Uterus (tissue), 4 donors: ENCODE measurements at places on chromosomes 4 and X. TPM values are rescaled to one million over a fixed set of nuclear protein-coding genes. Genes with fewer than 3 reads are reported as not detected.
A peak's percentile ranks its signal among the peaks of the same experiment; 100 is the strongest.

KLHL13 gene
- 19.7 TPM for total RNA-seq

SLC34A2 gene
- total RNA-seq, result not detected

TMEM144 gene
- total RNA-seq, result 9.7 TPM

NLGN3 gene
- total RNA-seq, result not detected

HERC5 gene
- 7.4 TPM for total RNA-seq

PNMA6A gene
- not detected for total RNA-seq

KLB gene
- not detected for total RNA-seq

SMAD1 gene
- total RNA-seq, result 59.7 TPM

CXCL5 gene
- not detected for total RNA-seq

TEC gene
- total RNA-seq, result 6.8 TPM

PABPC5 gene
- 1.5 TPM for total RNA-seq

LRP2BP gene
- 1.2 TPM for total RNA-seq

- DNase-seq, result no peak
- H3K27ac ChIP-seq, result no peak overlapping the region
- H3K27me3 ChIP-seq, result no peaks in the 10 kb centered on the region
Measured at GRCh38 chr4:106369456-106370060, 980 bp upstream of the GIMD1 start.

DNA sequence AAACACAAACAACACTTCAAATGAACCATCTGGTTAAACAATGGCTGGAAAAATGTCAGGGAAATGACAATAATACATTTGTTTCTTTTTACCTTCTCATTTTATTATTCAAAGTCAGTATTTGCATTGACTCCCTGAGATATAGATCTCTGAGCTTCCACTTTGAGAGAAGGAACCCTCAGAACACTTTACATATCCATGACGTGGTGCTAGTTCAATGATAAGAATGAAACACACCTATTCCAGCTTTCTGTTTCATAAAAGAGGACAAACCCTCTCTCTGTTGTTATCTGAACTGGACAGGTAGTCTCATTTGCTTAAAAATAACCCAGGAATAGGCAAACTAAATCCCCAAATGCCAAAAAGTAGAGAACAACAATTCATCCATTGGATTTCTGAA, 65.3 kb upstream of the CCSER1 start:
- no peaks in the 10 kb centered on the region for H3K27me3 ChIP-seq
- no peak overlapping the region for H3K4me3 ChIP-seq
- no peak overlapping the region for H3K27ac ChIP-seq
- no peak for DNase-seq
- H3K36me3 ChIP-seq, result no peaks in the 10 kb centered on the region

- H3K27ac ChIP-seq, result no peak overlapping the region
- H3K4me3 ChIP-seq, result no peak overlapping the region
- H3K27me3 ChIP-seq, result no peaks in the 10 kb centered on the region
- no peaks in the 10 kb centered on the region for H3K36me3 ChIP-seq
- no peak for DNase-seq
- no peaks in the 10 kb centered on the region for H3K4me1 ChIP-seq
Measured at GRCh38 chr4:31984872-31985271, 1264.7 kb downstream of the PCDH7 start.

DNA sequence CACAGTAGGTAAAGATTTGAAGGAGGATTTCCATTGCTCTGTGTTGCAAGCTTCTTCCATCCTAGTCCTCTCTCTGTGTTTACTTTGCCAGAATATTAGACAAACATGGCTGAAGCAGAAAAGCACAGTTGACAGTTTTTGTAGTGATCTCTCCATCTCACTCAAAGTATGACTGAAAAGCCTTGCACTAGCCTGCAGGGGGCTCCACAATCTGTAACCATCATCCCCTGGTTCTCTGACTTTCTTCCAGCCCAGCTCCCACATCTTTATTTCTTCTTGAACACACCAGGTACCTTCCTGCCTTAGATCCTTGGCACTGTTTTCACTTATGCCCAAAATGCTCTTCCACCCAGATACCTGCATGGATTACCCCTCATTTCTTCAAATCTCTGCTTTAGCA, 34.1 kb upstream of the HHIP start:
- H3K4me1 ChIP-seq, result no peaks in the 10 kb centered on the region
- H3K4me3 ChIP-seq, result no peak overlapping the region
- H3K36me3 ChIP-seq, result no peaks in the 10 kb centered on the region
- no peak for DNase-seq
- no peak overlapping the region for H3K27ac ChIP-seq

DNA sequence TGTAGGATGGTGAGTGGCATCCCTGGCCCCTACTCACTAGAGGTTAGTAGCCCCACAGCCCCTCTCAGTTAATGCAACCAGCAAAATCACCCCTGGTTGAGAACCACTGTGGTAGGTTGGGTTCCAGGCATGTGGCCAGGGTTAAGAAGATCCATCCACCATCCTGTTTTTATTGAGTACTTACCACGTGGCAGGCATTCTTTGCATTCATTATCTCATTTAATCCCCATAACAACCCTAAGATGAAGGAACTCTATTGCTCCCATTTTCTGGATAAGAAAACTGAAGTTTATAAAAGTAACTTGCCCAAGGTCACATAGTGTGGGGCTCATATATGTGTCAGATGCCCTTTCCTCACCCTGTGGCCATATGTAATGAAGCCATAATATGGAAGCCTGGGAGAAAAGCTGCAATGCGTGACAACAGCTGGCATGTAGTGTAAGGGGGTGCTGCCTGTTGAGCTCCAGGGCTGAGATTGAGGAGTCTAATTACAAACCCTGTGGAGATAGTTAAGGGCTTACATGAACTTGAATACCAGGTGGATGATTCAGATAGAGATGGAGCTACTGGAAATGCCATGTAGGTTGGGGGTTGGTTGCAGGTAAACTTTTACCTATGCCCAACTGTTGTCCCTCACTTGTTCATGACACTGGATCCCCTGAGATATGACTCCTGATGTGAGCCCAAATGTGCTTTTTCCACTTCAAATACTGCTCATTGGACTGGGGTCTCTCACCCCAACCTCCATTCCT, 100.2 kb upstream of the PGRMC2 start:
- H3K4me1 ChIP-seq, result peaks cover 14% of the 10 kb centered on the region
- no peak overlapping the region for H3K4me3 ChIP-seq
- H3K27ac ChIP-seq, result peak overlapping the region; percentile 80
- H3K36me3 ChIP-seq, result no peaks in the 10 kb centered on the region
- no peak for DNase-seq

GRCh38 chr4:99221980-99222379, 2.9 kb upstream of the ADH6 start:
- no peak for DNase-seq
- no peak overlapping the region for H3K27ac ChIP-seq
- H3K4me3 ChIP-seq, result no peak overlapping the region
- no peaks in the 10 kb centered on the region for H3K4me1 ChIP-seq

GRCh38 chr4:187436251-187436650, 559.3 kb upstream of the ZFP42 start:
- H3K4me1 ChIP-seq, result no peaks in the 10 kb centered on the region
- no peak overlapping the region for H3K4me3 ChIP-seq
- no peak overlapping the region for H3K27ac ChIP-seq

GRCh38 chr4:99209671-99210070, 9.4 kb downstream of the ADH6 start:
- no peaks in the 10 kb centered on the region for H3K4me1 ChIP-seq
- peak overlapping the region; percentile 55 for H3K27ac ChIP-seq
- no peak for DNase-seq
- no peaks in the 10 kb centered on the region for H3K27me3 ChIP-seq
- H3K4me3 ChIP-seq, result no peak overlapping the region
- no peaks in the 10 kb centered on the region for H3K36me3 ChIP-seq

- no peaks in the 10 kb centered on the region for H3K27me3 ChIP-seq
- no peak for DNase-seq
- no peak overlapping the region for H3K27ac ChIP-seq
- H3K36me3 ChIP-seq, result no peaks in the 10 kb centered on the region
- H3K4me1 ChIP-seq, result no peaks in the 10 kb centered on the region
Measured at GRCh38 chr4:89109841-89110540, 1.3 kb upstream of the TIGD2 start.

DNA sequence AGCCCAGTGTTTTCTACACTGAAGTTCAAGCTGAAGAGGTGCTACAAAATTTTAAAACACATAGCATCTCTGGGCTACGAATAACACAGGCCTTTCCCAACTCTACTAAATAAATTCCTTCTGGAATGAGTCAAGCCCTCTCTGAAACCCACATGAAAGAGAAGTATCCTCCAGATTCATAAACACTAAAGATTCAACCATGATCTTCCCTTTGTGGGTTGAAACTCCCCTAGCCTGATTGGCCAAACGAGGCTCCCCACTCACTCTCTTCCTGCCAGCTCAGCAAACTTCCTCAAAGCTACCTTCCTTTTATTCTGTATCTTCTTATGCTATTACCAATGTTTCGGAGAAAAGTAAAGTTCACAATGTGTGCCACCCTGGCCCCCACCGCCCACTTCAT, 95.4 kb downstream of the NKX6-1 start:
- DNase-seq, result no peak
- no peak overlapping the region for H3K27ac ChIP-seq
- no peaks in the 10 kb centered on the region for H3K4me1 ChIP-seq
- H3K36me3 ChIP-seq, result no peaks in the 10 kb centered on the region
- H3K4me3 ChIP-seq, result no peak overlapping the region
- no peaks in the 10 kb centered on the region for H3K27me3 ChIP-seq

DNA sequence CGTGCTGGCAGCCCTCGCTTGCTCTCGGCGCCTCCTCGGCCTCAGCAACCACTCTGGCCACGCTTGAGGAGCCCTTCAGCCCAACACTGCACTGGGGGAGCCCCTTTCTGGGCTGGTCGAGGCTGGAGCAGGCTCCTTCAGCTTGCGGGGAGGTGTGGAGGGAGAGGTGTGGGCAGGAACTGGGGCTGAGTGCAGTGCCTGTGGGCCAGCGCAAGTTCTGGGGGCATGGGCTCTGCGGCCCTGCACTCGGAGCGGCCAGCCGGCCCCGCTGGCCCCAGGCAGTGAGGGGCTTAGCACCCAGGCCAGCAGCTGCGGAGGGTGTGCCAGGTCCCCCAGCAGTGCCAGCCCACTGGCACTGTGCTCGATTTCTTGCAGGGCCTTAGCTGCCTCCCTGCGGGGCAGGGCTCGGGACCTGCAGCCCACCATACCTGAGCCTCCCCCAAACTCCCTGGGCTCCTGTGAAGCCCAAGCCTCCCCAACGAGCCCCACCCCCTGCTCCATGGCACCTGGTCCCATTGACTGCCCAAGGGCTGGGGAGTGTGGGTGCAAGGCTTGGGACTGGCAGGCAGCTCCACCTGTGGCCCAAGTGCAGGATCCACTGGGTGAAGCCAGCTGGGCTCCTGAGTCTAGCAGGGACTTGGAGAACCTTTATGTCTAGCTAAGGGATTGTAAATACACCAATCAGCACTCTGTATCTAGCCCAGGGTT, 556.8 kb downstream of the GABRG1 start:
- no peak overlapping the region for H3K4me3 ChIP-seq
- H3K4me1 ChIP-seq, result no peaks in the 10 kb centered on the region
- no peaks in the 10 kb centered on the region for H3K36me3 ChIP-seq
- H3K27me3 ChIP-seq, result no peaks in the 10 kb centered on the region

GRCh38 chr4:37995981-37996775, 36.0 kb downstream of the PTTG2 start:
- no peak for DNase-seq
- H3K27me3 ChIP-seq, result no peaks in the 10 kb centered on the region
- H3K4me3 ChIP-seq, result no peak overlapping the region
- no peaks in the 10 kb centered on the region for H3K36me3 ChIP-seq

DNA sequence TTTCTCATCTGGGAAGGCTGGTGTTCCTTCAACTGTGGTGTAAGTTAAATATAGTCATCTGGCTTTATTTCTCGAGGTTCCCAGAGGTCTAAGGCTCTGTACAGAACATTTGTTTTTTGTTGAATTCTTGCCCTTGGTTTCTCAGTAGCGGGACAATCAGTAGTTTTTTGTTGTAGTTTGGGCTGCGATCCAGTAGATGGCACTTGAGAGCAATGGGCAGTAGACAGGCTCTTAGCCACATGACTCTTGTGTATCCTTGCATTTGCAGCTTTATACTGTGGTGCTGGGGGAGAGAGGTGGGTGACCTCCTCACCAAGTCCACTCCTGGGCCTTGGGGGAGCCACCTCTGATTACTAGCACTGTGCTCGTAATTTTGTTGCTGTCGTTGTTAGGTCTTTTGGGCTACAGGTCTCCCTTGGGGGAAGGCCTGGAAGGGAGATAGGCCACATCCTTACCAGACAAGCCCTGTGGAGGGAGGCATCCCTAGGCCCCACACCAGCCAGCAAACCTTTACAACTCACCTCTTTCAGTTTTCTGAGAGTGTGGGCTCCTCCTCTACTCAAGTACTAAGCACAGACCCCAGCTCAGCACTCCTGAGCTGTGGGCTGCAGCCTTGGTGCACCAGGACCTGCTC, 8.1 kb downstream of the ETDB start:
- no peak overlapping the region for H3K4me3 ChIP-seq
- no peak for DNase-seq
- H3K27me3 ChIP-seq, result peaks cover 2% of the 10 kb centered on the region
- H3K36me3 ChIP-seq, result no peaks in the 10 kb centered on the region
- H3K4me1 ChIP-seq, result no peaks in the 10 kb centered on the region

- no peaks in the 10 kb centered on the region for H3K36me3 ChIP-seq
- no peak overlapping the region for H3K27ac ChIP-seq
- no peak for DNase-seq
Measured at GRCh38 chrX:139803224-139803623, 95.3 kb upstream of the MCF2 start.

- H3K27ac ChIP-seq, result no peak overlapping the region
- no peak overlapping the region for H3K4me3 ChIP-seq
- no peaks in the 10 kb centered on the region for H3K36me3 ChIP-seq
- no peaks in the 10 kb centered on the region for H3K4me1 ChIP-seq
- no peaks in the 10 kb centered on the region for H3K27me3 ChIP-seq
Measured at GRCh38 chrX:138638996-138639395, 72.5 kb downstream of the FGF13 start.

GRCh38 chr4:7803371-7803770, 136.3 kb downstream of the AFAP1 start:
- H3K27me3 ChIP-seq, result no peaks in the 10 kb centered on the region
- H3K36me3 ChIP-seq, result no peaks in the 10 kb centered on the region
- no peak for DNase-seq
- H3K27ac ChIP-seq, result no peak overlapping the region

DNA sequence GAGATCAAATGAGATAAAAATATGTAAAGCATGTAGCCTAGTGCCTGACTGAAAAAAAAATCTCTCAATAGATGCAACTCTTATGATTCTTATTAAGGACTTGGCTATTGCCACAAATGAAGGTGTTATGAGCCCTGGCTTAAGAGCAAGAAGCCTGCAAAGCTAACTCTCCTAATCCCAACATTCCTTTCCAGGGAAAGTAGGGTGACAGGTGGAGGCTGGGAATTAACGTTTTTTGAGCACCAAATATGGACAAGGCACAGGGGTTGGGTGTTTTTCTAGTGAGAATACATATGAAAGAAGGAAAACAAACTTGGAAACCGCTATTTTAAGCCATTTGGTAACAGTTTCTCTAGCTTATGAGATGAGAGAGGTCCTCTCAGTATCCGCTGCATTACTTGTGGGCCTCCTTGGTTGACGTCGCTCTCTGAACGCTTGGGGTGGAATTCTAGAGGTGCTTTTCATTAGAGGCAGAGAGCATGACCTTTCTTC, 2.4 kb downstream of the RHOH start:
- DNase-seq, result no peak
- H3K4me3 ChIP-seq, result no peak overlapping the region
- no peaks in the 10 kb centered on the region for H3K36me3 ChIP-seq
- no peaks in the 10 kb centered on the region for H3K4me1 ChIP-seq
- no peak overlapping the region for H3K27ac ChIP-seq
